ENCODE measurements at places on chromosomes 3 and 15. TPM values are rescaled to one million over a fixed set of nuclear protein-coding genes. Genes with fewer than 3 reads are reported as not detected.

BCL2A1 gene
- total RNA-seq = not detected

ARPIN gene
- 48.6 TPM for total RNA-seq

LRRC31 gene
- total RNA-seq = 42.2 TPM

SNTN gene
- total RNA-seq = not detected

PGBD4 gene
- total RNA-seq = 7.6 TPM

- H3K27ac ChIP-seq = no peak overlapping the region
- H3K36me3 ChIP-seq = no peaks in the 10 kb centered on the region
- no peak overlapping the region for H3K4me3 ChIP-seq
- H3K27me3 ChIP-seq = no peaks in the 10 kb centered on the region
Measured at GRCh38 chr3:143757691-143758090, 90.6 kb downstream of the SLC9A9 start.

GRCh38 chr3:189680723-189681122, 49.5 kb downstream of the TP63 start:
- no peaks in the 10 kb centered on the region for H3K27me3 ChIP-seq
- H3K27ac ChIP-seq = no peak overlapping the region
- no peaks in the 10 kb centered on the region for H3K4me1 ChIP-seq
- no peak overlapping the region for H3K4me3 ChIP-seq
- DNase-seq = no peak

DNA sequence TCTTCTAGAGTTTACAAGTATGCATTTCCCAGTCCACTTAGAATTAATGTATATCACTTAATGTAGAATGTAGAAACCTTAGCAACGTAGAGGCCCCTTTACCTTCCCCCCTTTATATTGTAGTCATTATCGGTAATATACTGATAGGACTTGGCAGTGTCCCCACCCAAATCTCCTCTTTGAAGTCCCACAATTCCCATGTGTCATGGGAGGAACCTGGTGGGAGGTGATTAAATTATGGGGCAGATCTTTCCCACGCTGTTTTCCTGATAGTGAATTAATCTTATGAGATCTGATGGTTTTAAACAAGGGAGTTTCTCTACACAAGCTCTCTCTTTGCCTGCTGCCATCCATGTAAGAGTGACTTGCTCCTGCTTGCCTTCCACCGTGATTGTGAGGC, 31.0 kb downstream of the ARL8B start:
- no peak overlapping the region for H3K27ac ChIP-seq
- no peaks in the 10 kb centered on the region for H3K27me3 ChIP-seq

GRCh38 chr15:78162038-78162437, 12.9 kb downstream of the IDH3A start:
- DNase-seq = no peak
- H3K4me3 ChIP-seq = no peak overlapping the region
- H3K36me3 ChIP-seq = peaks cover 5% of the 10 kb centered on the region
- no peak overlapping the region for H3K27ac ChIP-seq
- H3K4me1 ChIP-seq = no peaks in the 10 kb centered on the region

DNA sequence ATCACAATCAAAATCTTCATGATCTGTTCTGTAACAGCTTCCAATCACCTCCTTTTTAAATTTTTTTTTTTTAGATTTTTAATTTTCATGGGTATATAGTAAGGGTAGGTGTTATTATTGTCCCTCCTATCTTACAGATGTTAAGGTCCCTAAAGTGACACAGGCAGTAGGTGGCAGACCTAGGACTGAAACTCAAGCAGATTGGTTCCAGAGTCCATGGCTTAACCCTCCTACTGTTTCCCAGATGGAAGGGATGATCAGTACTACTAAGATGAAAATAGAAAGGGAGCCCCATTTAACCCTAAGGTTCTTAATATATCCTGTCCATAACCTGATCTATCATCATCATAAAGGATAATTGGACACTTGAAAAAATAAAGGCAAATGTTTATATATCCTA, 57.1 kb downstream of the CHAC1 start:
- peaks cover 13% of the 10 kb centered on the region for H3K36me3 ChIP-seq
- no peak for DNase-seq
- H3K27me3 ChIP-seq = no peaks in the 10 kb centered on the region
- no peak overlapping the region for H3K4me3 ChIP-seq
- H3K27ac ChIP-seq = no peak overlapping the region

DNA sequence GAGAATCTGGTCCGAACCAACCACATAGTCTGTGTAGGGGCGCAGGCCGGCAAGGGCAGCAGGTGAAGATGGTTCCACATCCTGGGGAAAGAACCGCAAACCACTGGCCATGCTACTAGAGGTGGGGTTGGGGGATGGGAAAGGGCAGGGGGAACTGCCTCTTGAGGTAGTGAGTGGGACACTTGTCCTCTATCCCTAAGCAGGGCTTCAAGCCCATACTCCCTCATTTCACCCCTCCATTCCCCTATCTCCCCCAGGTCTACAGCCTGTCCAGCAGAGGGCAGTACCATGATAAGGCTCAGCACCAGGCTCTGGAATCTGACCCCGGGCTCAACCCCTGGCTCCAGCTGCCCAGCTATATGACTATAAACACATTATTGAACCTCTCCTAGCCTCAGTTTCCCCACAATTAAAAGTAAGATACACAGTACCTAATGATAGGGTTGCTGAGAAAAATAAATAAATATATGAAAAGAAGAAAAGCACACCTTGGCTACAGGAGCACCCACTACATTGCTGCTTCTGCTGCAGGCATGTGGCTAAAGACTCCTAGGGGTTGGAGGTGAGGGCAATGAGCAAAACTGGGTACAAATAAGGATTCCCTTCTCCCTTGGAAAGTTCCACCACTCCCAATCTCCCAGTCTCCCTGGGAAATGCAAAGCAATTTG, 6.3 kb downstream of the GORASP1 start:
- no peaks in the 10 kb centered on the region for H3K36me3 ChIP-seq
- peaks cover 11% of the 10 kb centered on the region for H3K4me1 ChIP-seq
- no peaks in the 10 kb centered on the region for H3K27me3 ChIP-seq
- peak; percentile 39 for DNase-seq
- H3K4me3 ChIP-seq = no peak overlapping the region

- H3K4me1 ChIP-seq = no peaks in the 10 kb centered on the region
- no peaks in the 10 kb centered on the region for H3K36me3 ChIP-seq
- DNase-seq = no peak
- H3K27me3 ChIP-seq = no peaks in the 10 kb centered on the region
- no peak overlapping the region for H3K4me3 ChIP-seq
Measured at GRCh38 chr3:170367797-170368196, 10.3 kb downstream of the SKIL start.

DNA sequence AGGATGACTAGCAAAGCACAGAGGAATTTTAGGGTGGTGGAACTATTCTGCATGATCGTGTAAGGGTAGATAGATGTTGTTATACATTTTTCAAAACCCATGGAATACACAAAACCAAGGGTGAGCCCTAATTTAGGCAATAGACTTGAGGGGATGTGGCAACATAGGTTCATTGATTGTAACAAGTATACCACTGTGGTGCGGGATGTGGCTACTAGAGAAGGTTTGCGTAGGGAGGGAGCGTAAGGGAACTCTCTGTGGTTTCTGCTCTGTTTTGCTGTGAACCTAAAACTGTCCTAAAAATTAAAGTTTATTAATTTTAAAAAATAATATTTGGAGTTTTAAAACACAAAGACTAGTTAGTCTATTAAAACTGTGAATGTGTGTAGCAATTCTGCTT, 202.8 kb downstream of the PLCL2 start:
- H3K36me3 ChIP-seq = no peaks in the 10 kb centered on the region
- no peaks in the 10 kb centered on the region for H3K4me1 ChIP-seq
- DNase-seq = no peak

DNA sequence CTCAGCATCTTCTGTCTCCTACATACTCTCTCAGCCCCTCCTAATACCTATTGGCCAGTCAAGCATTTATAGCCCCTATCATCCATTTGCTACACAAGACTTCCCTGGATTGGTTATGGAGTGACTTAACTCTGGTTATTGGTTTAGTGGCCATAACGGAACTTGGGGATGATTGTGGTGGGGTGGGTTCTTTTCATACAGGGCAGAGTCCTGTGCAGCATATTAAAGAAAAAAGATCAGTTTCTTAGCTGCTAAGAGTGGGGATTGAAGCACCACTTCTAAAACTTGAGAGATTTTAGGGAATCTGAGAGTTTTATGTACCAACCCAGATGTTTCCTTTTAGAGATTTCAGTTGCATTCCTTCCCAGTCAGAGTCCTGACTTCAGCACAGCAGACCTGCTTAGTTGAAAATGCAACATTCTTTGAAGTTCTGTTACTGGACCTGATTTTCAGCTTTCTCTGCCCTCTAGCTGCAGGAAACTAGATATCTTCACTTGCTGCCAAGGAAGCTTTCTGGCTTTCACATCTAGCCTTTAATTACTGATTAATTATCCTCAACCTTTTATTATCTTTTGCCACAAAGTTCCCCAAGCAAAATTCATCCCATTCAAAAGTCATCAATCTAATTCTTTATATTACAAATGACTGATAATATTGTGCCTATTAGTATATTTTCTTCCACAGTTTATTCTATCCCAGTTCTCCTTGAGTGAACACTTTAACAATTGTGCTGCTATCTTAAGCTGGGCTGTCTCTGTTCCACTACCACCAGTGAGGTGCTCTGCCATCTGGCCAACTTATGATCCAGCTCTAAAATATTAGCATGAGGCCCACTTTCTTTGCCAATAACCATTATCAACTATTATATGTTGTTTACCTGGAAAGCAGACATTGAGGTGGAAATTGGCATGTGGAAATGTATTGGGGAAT, 906.0 kb upstream of the ALCAM start:
- no peak overlapping the region for H3K27ac ChIP-seq
- H3K4me1 ChIP-seq = no peaks in the 10 kb centered on the region
- DNase-seq = no peak

GRCh38 chr15:25545017-25545416, 106.2 kb upstream of the UBE3A start:
- no peak overlapping the region for H3K4me3 ChIP-seq
- no peak overlapping the region for H3K27ac ChIP-seq
- no peaks in the 10 kb centered on the region for H3K4me1 ChIP-seq
- no peaks in the 10 kb centered on the region for H3K27me3 ChIP-seq
- H3K36me3 ChIP-seq = no peaks in the 10 kb centered on the region
- DNase-seq = no peak

DNA sequence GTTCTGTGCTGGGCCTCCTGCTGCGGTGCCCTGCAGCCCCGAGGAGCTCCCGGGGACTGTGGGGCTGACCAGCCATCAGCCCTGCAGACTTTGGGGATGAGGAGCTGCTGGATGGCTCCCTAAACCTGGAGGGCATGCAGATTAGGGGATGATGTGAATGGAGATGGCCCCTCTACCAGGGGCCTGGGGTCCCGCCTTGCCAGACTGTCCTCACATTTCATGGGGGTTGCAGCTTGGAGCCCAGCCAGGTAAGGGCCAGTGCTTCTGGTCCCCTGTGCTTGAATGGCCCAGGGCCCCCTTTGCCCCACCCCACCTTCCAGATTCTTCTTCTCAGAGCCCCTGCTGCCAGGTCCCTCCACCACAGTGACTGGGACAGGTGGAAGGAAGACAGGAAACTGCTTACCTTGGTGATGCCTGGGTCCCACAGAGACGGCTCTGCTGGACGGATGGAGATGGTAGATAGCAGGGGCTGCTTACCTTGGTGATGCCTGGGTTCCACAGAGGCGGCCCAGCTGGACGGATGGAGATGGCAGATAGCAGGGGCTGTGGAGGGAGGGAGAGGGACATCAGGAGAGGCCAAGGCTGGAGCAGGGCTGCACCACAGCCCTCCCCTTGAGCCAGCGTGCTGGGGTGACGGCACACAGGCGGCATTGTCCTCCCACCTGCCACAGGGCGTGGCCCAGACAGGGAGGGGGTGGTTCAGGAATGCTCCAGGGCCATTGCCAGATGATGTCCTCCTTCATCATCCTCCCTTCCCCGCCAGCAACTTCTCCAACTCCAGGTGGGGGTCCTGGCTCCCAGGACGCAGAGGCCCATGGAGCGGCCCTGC, at the start of gene SPTBN5:
SPTBN5 (minus strand) TSS at position 632 of the 829 bp plus-strand sequence; CDS start at position 76, 556 bp downstream.
- H3K36me3 ChIP-seq = no peaks in the 10 kb centered on the region
- H3K4me3 ChIP-seq = no peak within 1 kb of the TSS
- no peak for DNase-seq
- no peaks in the 10 kb centered on the region for H3K27me3 ChIP-seq
- peak within 1 kb of the TSS; percentile 46 for H3K27ac ChIP-seq
- H3K4me1 ChIP-seq = peaks cover 25% of the 10 kb centered on the region

DNA sequence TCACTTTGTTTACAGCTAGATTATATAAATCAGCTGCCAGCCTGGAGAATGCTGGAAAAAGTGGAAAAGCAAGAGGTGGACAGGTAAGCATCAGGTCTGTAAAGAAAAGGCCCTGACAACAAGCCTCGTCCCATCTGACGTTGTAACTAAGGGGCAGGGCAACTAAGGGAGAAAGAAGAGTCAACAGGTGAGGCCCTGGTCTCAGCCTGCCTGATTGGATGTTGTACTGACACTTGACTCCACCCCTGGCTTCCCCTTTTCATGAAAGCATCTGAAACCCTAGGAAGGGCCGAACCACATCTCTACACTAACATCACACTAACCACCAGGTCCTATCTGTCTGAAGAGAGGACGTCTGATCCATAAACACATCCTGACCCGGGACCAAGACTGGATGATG, 357.6 kb upstream of the CFAP20DC start:
- H3K4me3 ChIP-seq = no peak overlapping the region
- peak overlapping the region; percentile 69 for H3K27ac ChIP-seq
- H3K27me3 ChIP-seq = no peaks in the 10 kb centered on the region
- no peaks in the 10 kb centered on the region for H3K36me3 ChIP-seq
- H3K4me1 ChIP-seq = peaks cover 4% of the 10 kb centered on the region

DNA sequence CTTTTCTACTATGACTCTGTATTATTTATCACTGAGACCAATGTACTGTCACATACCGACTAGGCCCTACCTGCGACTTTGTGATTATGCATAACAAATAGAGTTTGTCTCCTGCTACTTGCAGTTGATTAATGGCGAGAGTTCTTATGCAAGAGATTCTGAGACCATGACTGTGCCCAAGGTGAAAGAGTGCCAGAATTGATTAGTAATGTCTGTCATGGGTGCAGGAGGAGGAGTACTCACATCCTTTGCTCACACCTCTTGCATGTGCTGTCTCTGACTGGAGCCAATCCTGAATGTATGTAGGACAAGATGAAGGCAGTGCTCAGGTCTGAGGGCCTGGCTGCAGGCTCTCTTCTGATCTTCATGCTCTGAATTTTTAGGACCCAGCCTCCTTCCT, 260.7 kb downstream of the THSD4 start:
- no peak overlapping the region for H3K4me3 ChIP-seq
- H3K27me3 ChIP-seq = no peaks in the 10 kb centered on the region
- no peak overlapping the region for H3K27ac ChIP-seq
- H3K4me1 ChIP-seq = peaks cover 15% of the 10 kb centered on the region

DNA sequence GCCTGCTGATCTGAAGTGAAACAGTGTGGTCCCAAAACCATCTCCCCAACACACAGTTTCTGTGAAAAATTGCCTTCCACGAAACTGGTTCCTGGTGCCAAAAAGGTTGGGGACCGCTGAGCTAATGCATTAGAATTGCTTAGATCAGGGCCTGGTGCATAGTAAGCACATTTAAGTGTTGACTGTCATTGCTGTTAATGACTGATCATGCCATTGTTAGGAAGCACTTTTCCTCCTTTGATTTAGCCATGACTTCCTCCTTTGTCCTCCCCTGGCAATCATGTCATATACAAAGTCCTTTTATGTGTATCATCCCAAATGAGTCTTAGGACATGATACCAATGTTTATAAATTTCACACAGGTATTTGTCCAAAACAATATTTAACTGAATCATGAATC, 81.5 kb upstream of the ATP11B start:
- no peak for DNase-seq
- no peak overlapping the region for H3K27ac ChIP-seq
- H3K36me3 ChIP-seq = no peaks in the 10 kb centered on the region
- H3K4me3 ChIP-seq = no peak overlapping the region

GRCh38 chr3:123392871-123393620, 55.8 kb downstream of the ADCY5 start:
- H3K4me1 ChIP-seq = peaks cover 9% of the 10 kb centered on the region
- no peak for DNase-seq
- H3K36me3 ChIP-seq = no peaks in the 10 kb centered on the region
- H3K27me3 ChIP-seq = no peaks in the 10 kb centered on the region
- H3K4me3 ChIP-seq = no peak overlapping the region

Data from transverse colon (tissue), 4 donors.